ENCODE measurements at places on chromosomes 11 and 22. TPM values are rescaled to one million over a fixed set of nuclear protein-coding genes. Genes with fewer than 3 reads are reported as not detected.

GRCh38 chr22:38955250-38955905 is 2.0 kb upstream of the APOBEC3A start:
- H3K36me3 ChIP-seq = no peaks in the 10 kb centered on the region
- H3K27ac ChIP-seq = no peak overlapping the region
- H3K4me3 ChIP-seq = no peak overlapping the region
- H3K27me3 ChIP-seq = no peaks in the 10 kb centered on the region

The TNNT3 gene
- total RNA-seq = 17.0 TPM

DNA sequence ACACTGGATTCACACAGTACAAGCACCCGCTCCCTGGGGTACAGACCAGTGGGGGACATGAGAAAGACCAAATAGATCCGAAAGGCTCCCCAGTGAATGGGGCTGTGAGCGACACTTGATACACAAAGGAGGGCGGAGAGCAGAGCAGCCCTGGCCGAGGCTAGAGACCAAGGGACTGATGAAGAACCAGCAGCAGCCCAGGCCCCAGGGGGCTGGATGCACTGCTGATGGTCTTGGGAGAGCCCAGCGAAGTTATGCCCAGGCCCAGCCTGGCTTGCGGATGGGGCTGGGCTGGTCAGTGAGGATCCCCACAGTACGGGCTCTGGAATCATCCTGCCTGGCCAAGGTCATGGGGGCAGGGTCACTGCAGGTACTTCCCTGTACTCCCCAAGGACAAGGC is 23.2 kb downstream of the ARHGAP1 start:
- H3K27me3 ChIP-seq = no peaks in the 10 kb centered on the region
- H3K27ac ChIP-seq = no peak overlapping the region
- peaks cover 21% of the 10 kb centered on the region for H3K36me3 ChIP-seq
- no peak overlapping the region for H3K4me3 ChIP-seq

DNA sequence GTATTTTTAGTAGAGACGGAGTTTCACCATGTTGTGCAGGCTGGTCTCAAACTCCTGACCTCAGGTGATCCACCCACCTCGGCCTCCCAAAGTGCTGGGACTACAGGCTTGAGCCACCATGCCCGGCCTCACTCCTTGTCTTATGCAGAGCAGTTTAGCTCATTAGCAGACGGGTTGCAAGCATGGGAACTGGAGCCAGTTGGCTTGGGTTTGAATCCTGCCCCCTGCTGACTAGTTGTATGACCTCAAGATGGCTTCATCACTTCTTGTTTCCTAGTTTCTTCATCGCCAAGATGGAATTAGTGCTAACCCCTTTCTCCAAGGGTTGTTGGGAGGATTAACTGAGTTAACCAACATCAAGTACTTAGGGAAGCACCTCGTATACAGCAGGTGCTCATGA is 23.4 kb upstream of the RASD2 start:
- H3K4me3 ChIP-seq = no peak overlapping the region
- H3K4me1 ChIP-seq = no peaks in the 10 kb centered on the region
- DNase-seq = no peak
- no peak overlapping the region for H3K27ac ChIP-seq

The B3GAT1 gene
- 0.38 TPM for total RNA-seq
